Uterus (tissue), 4 donors: ENCODE measurements at places on chromosomes 12 and 14. TPM values are rescaled to one million over a fixed set of nuclear protein-coding genes. Genes with fewer than 3 reads are reported as not detected.
A peak's percentile ranks its signal among the peaks of the same experiment; 100 is the strongest.

DNA sequence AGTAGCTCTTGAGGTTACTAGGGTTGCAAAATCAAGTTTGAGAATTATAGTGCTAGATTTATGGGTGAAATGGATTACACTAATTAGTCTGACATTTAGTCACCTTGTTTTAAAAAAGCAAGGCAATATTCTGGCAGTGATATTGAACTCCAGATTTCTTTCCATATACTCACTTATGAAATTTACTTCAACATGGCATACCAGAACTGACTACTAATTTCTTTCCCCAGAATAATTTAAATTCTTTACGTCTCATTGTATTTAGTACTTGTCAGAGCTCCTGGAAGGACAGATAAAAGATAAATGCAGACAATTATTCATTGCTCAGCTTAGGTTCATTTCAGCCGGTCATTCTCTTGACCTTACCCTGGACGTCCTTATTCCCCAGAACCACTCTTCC lies 24.3 kb downstream of the EMP1 start:
- H3K27me3 ChIP-seq, result no peaks in the 10 kb centered on the region
- H3K27ac ChIP-seq, result no peak overlapping the region
- DNase-seq, result no peak
- no peaks in the 10 kb centered on the region for H3K4me1 ChIP-seq
- no peaks in the 10 kb centered on the region for H3K36me3 ChIP-seq

GRCh38 chr12:15001733-15002382 lies 29.0 kb downstream of the PDE6H start:
- DNase-seq, result peak; percentile 78
- H3K27ac ChIP-seq, result peak overlapping the region; percentile 83
- no peaks in the 10 kb centered on the region for H3K36me3 ChIP-seq

GRCh38 chr14:25396128-25396527 lies 346.2 kb upstream of the STXBP6 start:
- H3K27ac ChIP-seq, result no peak overlapping the region
- no peak overlapping the region for H3K4me3 ChIP-seq
- H3K36me3 ChIP-seq, result no peaks in the 10 kb centered on the region

Gene FAIM2
- 1.5 TPM for total RNA-seq
